ENCODE measurements at places on chromosomes 3 and 15.
A peak's percentile ranks its signal among the peaks of the same experiment; 100 is the strongest.

DNA sequence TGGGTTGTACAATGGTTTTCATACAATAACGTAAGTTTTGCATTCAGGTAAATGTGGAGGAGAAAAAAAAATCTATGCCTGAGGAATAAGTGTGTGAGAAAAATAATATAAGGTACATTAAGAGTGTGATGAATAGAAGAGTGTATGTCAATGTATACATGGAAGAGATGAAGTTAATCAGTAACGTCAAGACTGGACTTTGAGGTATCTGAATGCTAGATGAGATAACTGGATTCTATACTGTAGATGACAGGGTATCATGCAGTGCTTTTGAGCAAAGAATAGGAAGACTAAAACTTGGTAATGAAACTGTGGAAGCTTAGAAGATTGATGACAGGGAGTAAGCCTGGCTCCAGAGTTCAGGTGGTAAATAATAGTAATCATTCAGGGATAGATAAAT lies 666.7 kb upstream of the SGO1 start:
- no peak for DNase-seq

DNA sequence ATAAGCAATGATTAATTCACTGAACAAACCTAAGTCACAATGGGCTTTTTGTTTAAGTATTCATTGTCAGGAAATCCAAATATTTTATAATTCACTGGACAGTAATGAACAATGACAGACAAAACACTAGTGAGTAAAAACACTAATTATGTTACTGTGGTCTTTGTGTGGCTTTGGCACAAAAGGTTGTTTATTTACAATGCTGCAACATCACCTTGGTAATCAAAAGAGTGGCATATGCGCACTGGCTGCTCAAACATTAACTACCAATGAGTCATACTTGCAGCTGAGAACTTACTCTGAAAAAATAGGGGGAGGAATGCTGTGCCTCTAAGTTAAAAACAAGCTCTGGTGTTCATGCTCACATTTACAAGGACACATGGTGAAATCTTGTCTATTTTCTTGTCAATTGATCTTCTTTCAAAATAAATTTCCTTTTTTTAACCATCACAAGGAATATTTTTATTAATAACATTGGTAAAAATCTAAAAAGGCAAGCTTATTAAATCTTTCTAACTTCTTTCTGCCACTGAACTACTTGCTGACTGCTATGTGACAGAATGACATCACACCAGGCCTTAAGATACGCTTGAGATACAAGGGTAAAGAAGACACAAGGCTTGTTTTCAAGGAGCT lies 85.2 kb upstream of the PPIB start:
- peak; percentile 36 for DNase-seq

- DNase-seq, result no peak
Measured at GRCh38 chr3:24161841-24162240, 216.8 kb downstream of the NR1D2 start.

- DNase-seq, result no peak
Measured at GRCh38 chr3:109284071-109284470, 32.2 kb downstream of the DPPA2 start.

DNA sequence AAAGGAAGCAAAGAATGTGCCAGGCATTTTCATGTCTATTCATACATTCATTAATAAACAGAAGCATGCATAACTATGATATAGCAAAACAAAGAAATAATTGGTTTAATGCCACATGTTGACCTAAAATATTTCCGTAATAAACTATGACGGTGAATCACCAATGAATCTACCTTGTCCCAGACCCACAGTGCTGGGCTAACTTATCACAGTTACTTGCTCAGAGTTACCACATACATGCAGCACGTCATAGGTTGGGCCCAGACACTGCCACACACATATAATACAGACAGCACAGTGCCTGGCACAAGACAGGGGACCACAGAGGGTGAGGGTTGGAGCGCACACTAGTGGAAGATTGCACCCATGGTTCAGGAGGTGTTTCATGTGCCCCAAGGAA lies 86.9 kb downstream of the ATP1B3 start:
- no peak for DNase-seq

DNA sequence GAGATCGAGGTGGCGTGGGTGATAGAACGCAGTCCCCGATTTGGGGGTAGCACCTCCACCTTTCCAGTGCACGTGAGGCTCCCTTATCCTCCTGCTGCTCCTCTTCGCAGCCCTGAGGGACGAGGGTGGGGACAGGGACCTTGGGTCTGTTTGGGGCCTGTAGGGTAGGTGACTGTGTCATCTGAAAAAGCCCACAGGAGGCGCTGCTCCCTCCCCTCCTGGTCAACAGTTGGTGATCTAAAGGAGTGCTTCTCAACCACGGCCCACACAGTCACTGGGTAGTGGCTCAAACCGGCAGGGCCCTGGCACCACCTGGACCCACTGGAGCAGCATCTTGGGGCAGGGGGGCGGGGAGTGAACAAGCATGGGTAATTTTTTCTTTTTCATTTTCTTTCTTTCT lies 7.1 kb downstream of the LRRK1 start:
- DNase-seq, result no peak

GRCh38 chr15:86446253-86446640 lies 366.6 kb downstream of the AGBL1 start:
- DNase-seq, result no peak

DNA sequence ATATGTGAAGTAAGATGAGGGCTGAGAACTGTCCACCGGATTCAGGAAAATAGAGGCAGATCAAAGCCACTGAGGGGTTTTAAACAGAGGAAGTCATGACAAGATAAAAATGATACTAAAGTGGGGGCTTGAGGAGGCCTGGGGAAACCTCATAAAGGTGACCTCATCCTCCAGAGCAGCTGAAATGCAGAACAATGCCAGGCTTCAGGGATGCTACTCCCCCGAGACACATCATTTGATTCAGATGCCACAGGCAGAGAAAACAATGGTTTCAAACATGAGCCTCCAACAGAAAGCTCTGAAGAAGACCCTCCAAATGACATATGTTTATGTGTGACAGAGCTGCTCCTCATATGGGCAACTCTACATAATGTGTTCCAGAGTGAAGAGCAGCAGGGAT lies 6.4 kb downstream of the CFAP20DC start:
- no peak for DNase-seq

- no peak for DNase-seq
Measured at GRCh38 chr15:33443708-33444107, 132.9 kb downstream of the RYR3 start.

DNA sequence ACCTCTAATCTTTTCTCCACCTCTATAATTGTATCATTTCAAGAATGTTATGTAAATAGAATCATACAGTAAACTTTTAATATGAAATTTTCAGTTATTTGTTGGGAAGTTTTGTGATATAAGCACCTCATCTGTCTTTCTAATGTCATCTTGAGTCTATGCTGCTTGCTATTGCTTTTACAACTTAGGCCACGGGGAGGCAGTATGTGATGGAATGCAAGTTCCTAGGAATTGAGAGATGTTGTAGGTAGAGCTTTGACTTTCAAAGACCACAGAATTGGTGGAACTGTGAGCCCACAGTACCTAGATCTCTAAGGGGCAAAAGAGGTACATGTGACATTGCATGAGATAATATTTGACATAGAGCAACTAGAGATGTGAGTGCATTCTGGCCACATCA lies 328.3 kb downstream of the MFSD1 start:
- no peak for DNase-seq

DNA sequence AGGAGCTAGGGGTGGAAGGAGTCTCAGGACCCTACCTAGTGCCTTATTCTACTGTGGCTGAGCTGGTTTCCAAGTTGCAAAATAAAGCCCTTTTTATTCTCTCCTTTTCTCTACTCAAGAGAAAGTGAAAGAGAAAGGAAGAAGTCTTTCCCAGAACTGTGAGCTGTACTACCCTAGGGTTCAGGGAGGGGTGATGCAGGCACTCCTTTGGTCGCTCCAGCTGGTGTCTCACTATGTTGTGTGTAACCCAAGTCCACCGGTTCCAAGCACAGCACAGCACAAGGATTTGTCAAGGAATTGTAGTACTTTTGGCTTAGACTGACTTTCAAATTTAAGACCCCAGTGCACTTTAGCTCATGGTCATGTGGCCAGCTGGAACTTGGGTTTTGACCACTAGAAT lies 1721.7 kb downstream of the OTOL1 start:
- DNase-seq, result no peak

GRCh38 chr3:37456270-37456708 lies 281.9 kb upstream of the LRRFIP2 start:
- DNase-seq, result no peak

GRCh38 chr3:113234688-113235260 lies 23.4 kb downstream of the BOC start:
- no peak for DNase-seq
